ENCODE measurements at places on chromosomes 16 and 17. TPM values are rescaled to one million over a fixed set of nuclear protein-coding genes. Genes with fewer than 3 reads are reported as not detected.

The ZNF385C gene
- total RNA-seq = 0.16 TPM

The NME3 gene
- 61.9 TPM for total RNA-seq

The SLC5A10 gene
- total RNA-seq = not detected

- no peak for DNase-seq
These were observed 793 bp downstream of the COG7 start for GRCh38 chr16:23452221-23452571.

- no peak for DNase-seq
These were observed 39.9 kb upstream of the STH start for GRCh38 chr17:45958994-45959665.
